ENCODE measurements at places on chromosomes 7 and 10.
A peak's percentile ranks its signal among the peaks of the same experiment; 100 is the strongest.

- DNase-seq = no peak
These were observed 23.5 kb downstream of the CPEB3 start for GRCh38 chr10:92267343-92267742.

- DNase-seq = no peak
These were observed 33.5 kb upstream of the PDZD8 start for GRCh38 chr10:117408436-117409384.

GRCh38 chr7:517774-518629 is 1.6 kb downstream of the PDGFA start:
- DNase-seq = no peak

DNA sequence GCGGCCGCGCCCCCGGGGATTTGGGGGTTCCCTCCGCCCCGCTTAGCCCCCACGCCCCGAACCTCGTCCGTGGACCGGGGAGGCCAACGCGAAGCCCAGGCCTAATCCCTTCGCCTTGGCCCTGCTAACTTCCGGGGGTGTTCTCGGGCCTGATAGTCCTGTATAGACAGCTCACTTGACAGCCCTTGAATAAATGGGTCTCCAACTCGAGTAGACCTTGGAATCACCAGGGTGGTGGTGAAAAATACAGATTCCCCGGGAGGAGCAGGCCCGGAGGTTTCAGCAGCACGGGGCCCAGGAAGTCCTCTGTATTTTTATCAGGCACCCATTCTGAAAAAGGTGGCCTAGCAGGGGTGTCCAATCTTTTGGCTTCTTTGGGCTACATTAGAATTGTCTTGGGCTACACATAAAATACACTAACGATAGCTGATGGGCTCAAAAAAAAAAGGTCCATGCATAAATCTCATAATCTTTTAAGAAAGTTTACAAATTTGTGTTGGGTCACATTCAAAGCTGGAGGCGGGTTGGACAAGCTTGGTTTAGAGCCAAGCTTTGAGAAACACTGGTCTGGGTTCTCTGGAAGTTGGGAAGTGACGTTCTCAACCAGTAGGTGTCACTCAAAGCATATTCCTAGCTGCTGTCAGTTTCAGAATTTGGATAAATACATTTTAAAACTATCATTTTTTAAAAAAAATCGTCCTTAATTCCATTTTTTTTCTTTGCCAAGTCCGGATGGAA is 221.7 kb downstream of the PHTF2 start:
- DNase-seq = peak; percentile 63

GRCh38 chr7:158811461-158811860 is 17.8 kb downstream of the ESYT2 start:
- DNase-seq = no peak

- no peak for DNase-seq
These were observed 77.3 kb upstream of the AKR1E2 start for GRCh38 chr10:4748491-4749270.

DNA sequence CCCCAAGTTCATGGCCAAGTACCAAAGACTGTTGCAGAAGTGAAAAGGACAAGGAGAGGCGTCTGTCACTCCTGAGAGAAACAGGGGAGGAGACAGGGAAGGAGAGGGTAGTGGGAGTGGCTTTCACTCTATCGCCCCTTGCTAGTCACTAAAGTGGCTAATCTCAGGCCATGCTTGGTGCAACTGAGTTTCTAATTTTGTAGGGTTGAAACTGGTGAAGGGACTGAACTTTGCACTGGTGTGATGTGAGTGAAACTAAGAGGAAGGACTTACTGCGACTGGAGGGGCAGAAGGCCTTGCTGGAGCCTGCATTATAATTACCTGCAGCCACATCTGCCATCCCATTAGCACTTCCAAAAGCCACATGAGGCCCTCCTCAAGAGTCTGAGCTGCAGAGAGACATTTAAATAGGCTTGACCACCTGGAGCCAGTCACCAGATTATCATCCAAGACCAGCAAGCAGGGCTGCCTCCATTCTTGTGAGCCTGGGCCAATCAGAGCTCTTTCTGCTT is 107.2 kb upstream of the EEPD1 start:
- no peak for DNase-seq
